ENCODE measurements at places on chromosomes 16 and 17. TPM values are rescaled to one million over a fixed set of nuclear protein-coding genes. Genes with fewer than 3 reads are reported as not detected.

The PARD6A gene
- 0.28 TPM for total RNA-seq

The SNAI3 gene
- not detected for total RNA-seq

The CLUH gene
- 12.9 TPM for total RNA-seq

The TRPV3 gene
- total RNA-seq, result 0.18 TPM

The HSPB9 gene
- total RNA-seq, result not detected

The EPN2 gene
- total RNA-seq, result 19.4 TPM

The OR2C1 gene
- total RNA-seq, result under 0.01 TPM

The TBC1D28 gene
- not detected for total RNA-seq

The NACA2 gene
- not detected for total RNA-seq

The ODAD4 gene
- 0.56 TPM for total RNA-seq

The KCTD11 gene
- 10.8 TPM for total RNA-seq

The PPM1E gene
- total RNA-seq, result under 0.01 TPM

The TP53I13 gene
- 18.3 TPM for total RNA-seq

The RGS11 gene
- under 0.01 TPM for total RNA-seq

The KRT33B gene
- total RNA-seq, result 0.18 TPM

The ENPP7 gene
- not detected for total RNA-seq

The TMEM114 gene
- total RNA-seq, result not detected

The MLYCD gene
- total RNA-seq, result 2.7 TPM

The GNGT2 gene
- total RNA-seq, result 0.56 TPM

- DNase-seq, result no peak
These were observed 143.9 kb upstream of the SDK2 start for GRCh38 chr17:73788111-73788510.

DNA sequence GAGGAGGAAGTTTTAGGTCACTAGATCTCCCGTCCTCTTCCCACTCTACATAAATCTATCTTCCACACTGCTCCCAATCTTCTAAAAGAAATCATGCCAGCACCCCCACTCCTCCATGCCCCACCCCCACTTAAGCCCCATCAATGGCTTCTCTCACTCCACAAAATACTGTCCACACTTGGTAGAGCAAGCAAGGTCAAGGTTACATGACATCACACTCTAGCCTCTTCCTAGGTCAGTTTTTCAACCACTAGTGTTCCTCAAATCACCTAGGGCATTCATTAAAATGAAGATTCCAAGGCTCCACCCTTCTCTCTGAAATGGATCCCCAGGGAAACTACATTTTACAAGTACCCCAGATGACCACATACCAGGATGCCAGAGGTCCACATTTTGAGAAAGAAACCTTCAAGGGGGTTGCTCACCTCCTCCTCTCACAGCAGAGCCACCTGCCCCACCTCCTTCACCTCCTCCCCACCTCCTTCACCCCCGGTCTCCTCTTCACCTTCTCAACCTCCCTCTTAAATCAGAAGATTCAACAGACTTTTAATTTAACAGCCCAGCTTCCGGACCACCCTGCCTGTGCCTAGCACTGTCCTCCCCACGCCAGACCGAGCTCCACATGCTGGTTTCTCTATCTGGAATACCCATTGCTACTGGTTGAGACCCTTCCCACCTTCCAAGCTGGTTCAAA, 3.2 kb downstream of the AMFR start:
- DNase-seq, result no peak

GRCh38 chr17:8267480-8268147, 18.5 kb downstream of the PFAS start:
- DNase-seq, result no peak

DNA sequence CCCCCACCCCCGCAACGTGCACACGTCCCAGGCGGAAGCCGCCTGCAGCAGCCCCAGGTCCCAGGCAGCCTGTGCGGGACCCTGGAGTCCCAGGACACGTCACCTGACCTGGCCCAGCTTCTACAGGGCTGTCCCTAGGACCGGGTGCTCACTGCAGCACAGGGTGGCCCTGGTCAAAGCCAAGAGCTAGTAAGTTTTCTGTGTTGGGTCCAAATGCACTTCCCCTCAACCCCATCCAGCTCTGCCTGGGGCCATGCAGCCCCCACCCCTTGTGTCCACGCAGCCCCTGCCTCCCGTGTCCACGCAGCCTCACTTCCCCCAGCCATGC, 22.1 kb upstream of the PVALEF start:
- DNase-seq, result no peak

- no peak for DNase-seq
These were observed 137.4 kb downstream of the NPIPB5 start for GRCh38 chr16:22648141-22648540.

- no peak for DNase-seq
These were observed 1.7 kb downstream of the ANKS4B start for GRCh38 chr16:21235199-21235585.

DNA sequence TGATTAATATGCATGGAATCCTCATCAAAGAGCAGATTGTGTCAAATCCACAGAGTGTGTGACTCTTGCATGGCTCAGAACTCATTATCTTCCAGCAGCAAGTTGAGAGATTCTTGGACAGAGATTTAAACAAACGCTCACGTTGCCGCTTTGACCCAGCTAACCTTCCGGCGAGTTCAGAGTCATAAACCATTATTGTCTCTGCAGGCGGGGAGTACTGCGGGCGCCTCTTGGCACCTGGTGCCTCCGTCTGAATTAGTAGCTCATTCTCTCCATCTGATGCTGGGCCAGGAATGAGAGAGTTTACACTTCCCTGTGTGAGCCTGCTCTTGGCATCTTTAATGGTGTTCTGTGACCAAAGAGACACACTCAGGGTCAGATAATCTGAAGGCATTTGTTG, 138.6 kb upstream of the WSCD1 start:
- DNase-seq, result no peak

- DNase-seq, result no peak
These were observed 405.1 kb downstream of the TOX3 start for GRCh38 chr16:52141871-52142270.

DNA sequence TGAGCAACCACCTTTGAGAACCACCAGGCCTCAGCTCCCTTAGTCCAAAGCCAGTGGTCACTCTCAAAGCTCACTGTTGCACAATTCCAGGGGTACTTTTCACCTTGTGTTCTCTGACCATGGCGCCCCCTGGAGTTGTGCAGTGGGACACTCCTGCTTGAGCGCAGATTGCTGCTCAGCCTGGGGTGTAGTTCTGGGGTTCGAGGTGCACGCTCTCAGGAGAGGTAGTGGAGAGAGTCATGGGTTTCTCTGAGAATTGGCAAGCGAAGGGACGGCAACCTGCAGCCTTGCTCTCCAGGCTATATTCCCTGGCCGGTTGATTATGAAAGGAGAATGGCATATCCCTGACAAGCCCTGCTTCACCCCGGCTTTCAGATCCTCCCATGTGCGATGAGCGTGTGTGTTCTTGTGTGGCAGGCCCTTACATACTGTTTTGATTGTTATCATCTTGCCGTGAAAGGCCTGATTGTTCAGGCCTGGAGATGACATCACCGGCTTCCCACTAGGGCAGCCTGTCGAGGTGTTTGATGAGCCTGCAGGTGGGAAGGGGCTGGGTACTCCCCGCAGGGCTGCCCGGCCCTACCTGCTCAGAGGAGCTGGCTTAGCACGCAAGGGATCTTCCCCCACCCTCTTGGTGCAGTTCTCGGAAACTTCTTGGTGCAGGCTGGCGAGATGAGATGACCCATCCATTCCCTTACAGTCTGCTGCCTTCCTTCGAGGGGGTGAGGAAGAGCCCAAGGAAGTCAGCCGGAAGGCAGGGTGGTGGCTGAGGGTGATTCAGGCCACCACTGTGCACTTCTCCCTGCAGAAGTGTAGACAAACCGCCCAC, 431.2 kb downstream of the SLC39A11 start:
- no peak for DNase-seq

DNA sequence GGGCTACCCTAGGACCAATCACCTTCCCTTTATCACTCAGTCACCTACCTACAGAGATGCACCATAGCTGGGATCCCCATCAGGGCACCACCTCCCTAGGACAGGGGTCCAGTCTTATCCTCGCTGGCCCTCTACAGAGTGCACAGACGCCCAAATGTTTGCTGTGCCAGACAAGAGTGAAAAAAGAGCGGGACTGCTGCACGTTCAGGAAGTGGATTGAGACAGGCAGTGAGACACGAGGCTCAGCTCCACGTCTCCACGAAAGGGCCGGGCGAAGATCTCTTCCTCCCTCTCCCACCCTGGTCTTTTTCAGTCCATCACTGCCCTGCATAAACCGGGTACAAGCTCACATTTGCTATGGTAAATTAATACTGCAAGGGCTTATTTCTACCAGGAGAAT, 95.5 kb downstream of the ZFHX3 start:
- DNase-seq, result no peak

DNA sequence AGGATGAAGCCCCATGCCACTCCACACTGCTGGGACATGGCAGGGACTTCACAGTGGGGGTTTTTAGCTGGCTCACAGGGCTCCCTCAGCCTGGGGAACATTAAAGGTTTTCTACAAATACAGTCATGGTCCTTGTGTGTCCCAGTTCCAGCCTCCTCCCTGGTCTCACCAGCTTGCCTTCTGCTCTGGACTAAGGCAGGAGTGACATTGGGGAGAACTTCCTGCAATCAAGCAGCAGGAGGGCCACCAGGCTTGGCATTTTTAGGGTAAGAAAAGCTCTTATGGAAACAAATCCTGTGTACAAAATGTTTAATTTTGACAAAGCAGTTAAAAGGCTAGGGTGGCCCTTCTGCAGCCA, 1.9 kb downstream of the PARD6A start:
- no peak for DNase-seq

GRCh38 chr16:65469116-65469515, 347.3 kb upstream of the CDH11 start:
- no peak for DNase-seq

- no peak for DNase-seq
These were observed 145.6 kb downstream of the AATF start for GRCh38 chr17:37094391-37094790.

DNA sequence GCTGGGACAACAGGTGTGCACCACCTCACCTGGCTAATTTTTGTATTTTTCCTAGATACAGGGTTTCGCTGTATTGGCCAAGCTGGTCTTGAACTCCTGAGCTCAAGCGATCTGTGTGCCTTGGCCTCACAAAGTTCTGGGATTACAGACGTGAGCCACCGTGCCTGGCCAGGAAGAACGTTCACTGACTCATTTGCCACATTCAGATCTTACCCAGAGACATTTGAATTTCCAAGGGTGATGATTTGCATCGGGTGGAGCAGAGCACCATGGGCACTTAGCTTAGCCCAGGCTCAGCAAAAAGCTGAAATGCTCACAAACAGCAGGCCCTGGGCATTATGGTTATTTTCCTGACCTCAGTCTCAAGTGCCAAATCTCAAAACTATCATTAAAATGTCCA, 14.5 kb upstream of the ADORA2B start:
- no peak for DNase-seq

DNA sequence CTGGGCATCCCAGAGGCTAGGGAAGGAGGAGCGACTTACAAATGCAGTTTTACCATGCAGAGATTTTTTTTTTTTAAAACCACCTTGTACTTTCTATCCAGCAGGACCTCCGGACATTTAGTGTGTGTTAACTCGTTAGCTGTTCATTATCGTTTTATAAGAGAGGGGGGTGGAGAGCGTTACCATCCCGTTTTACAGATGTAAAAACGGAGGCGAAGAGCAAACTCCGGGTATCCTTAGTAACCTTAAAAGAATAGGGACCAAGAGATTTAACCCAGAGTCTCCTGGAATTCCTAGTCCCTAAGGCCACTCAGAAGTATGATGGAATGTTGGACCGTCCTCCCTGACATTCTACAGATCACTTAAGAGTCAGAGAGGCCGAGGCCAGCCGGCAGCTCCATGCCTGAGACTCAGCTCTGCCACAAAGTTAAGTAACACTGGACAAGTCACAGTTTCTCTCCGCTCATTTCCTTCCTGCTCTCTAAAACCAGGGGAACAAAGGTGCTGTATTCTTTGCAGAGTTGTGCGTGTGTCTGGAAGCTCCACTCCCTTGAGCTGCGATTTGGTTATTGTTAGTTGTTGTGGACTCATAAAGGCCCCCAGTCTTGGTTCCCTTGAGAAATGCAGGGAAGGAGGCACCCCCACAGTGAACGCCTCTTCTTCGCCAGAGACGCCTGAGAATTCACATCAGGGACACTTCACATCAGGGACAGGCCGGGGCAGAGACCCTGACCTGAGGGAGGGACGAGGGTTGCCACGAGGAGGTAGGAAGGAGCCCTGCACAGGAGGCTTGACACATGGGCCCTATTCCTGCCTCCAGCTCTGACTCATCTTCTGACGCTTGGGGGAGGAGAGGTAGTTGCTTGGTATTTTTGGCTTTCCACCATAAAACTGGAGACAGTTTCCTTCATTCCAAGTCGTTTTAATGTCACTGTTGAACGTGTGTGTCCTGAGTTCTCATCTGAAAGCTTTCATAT, 1.2 kb downstream of the DUSP14 start:
- DNase-seq, result peak; percentile 93

GRCh38 chr16:85338638-85338982, 226.3 kb upstream of the CIBAR2 start:
- DNase-seq, result no peak

DNA sequence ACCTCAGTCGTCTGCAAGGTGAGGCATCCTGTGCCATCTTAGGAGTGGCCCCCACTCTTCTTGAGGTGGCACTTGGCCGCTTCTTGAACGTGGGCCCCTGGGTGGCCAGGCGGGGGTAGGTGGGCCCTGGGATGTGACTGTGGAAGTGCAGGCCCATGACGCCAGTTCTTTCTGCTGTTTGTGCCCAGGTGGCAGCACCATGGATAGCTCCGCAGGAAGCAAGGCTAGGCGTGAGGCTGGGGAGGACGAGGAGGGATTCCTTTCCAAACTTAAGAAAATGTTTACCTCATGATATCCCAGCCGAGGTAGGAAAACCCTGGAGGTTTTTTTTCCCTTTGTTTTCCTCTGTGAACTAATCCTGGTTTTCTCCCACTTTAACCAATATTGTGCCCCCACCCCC, 19.8 kb downstream of the NMRAL1 start:
- DNase-seq, result no peak

DNA sequence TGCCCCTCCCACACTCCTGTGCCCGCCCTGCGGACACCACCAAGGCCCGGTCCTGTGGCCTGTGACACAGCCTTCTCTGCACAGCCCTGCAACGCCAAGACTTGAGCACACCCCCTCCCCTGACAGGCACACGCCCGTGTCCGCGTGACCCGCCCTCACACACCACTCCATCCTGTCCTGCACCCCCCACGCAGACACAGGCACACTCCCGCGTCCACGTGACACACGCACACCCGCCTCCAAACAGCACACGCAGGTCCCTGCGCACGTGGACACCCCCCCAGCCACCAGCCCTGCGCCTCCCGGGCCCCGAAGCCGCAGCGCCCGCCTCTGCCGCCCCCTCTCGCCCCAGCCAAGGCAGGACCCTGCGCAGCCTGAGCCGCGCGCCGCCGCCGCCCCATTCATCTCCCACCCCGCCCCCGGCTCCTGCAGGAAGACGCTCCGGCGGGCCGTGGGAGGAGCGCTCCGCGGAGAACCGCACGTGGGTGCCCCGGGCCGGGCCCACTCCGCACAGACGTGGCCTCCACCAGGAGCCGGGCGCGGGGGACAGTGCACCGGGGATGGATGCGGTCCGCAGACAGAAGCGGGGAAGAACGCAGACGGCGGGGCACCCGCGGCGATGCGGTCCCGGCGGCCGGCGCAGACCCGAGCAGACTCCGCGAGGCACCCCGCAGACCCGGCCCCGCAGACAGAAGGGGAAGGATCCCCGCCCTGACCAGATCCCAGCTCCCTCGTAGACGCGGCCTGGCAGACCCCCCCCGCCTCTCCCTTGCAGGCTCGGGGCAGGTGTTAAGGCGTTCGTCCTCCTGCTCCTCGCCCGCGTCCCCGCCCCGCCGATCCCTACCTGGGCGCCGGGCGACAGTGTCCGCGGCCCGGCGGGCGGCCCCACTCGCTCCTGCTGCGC, 506 bp downstream of the CAMKK1 start:
- DNase-seq, result peak; percentile 66

All from IMR-90 (cell line).